ENCODE measurements at places on chromosomes 12 and 14. TPM values are rescaled to one million over a fixed set of nuclear protein-coding genes. Genes with fewer than 3 reads are reported as not detected.

The RTN1 gene
- polyA plus RNA-seq = 2.4 TPM

DNA sequence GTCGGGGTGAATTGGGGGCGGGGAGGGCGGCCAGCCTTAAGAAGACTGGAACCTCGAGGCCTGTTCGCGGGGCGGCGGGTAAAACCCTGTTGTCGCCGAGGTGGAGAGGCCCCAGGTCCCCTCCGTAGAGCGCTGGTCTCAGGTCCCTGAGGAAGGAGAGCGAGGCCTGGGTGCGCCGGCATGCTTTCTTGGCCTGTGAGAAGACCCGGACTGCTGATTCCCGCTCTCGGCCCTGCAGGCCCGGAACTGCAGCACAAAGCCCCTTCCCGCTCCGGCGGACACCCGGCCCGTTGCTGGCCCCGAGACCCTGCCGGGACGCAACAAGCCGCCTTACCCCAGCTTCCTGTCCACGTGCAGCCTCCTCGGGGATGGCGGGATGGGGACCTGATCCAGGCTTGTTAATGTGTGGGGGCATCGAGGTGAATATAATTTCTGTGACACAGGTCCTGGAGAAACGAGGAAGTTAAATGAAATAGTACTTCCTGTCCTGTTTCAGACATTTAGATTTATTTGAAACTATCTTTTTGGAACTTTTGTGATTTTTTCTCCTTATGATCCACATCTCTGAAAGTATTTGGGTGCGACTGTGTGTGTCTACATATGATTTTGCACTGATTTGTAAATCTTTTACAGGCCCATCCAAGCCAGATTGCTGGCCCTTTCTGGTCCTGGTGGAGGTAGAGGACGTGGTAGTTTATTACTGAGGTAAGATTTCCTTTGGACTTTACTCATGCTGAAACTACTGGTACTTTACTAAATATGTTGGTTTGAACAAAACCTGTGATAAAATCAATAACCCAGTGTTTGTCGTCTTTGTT, 600 bp downstream of the PNN start:
- DNase-seq = no peak

DNA sequence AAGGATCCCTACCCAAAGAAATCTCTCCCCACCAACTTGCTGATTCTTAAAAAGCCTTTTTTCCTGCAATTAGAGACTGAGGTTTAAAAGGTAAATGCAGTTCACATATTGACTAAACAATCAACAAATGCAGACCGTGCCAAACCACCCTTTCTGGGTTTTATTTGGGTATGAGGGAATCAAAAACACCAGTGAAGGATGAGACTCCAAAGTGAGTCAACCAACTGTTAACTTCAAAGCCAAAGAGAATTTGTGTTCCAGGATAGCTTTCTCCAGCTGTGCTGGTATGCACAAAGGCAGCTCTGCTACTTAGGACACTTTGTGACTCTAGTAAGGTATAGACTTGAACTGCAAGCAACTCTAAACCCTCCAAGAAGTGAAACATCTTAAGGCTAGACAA, 39.4 kb downstream of the RPS29 start:
- DNase-seq = no peak

GRCh38 chr14:93160353-93160801, 24.3 kb downstream of the MOAP1 start:
- no peak for DNase-seq

The FBXO21 gene
- 24.9 TPM for polyA plus RNA-seq

The HPD gene
- polyA plus RNA-seq = not detected

DNA sequence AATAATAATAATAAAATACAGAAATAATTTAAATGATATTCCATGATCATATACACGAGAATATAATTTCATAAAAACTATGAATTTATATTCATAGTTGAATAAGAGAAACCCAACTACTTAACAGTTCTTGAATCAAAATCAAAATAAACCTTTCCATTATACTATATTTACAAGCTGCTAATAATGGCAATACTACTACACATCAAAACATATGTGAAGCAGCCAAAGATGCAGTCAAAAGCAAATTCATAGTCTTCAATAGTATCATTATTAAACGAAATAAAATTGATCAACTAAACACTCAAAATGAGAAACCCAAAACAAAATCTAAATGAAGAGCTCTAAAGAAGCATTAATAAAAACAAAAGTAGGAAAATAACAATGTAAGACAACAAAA, 197.1 kb downstream of the TMEM132D start:
- DNase-seq = no peak

DNA sequence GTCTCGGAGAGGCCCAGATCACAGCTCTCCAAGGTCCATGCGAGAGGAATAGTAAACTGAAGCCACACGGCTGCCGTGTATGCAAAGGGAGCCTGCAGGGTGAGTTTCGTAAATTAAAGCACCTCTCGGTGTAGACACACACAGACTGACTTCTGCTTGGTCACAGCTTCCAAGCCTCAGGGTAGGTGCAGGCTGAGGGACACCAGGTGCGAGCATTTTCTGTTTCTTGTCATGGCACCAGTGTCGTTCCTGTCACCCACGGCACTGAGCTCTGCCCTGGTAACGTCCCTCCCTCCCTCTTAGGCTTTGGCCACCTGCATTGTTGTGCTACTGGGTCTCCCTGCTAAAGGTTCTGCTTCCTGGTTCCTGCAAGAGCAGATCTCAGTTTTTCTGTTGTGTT, 76.2 kb upstream of the DYNC1H1 start:
- DNase-seq = no peak

The RHEBL1 gene
- 2.2 TPM for polyA plus RNA-seq

DNA sequence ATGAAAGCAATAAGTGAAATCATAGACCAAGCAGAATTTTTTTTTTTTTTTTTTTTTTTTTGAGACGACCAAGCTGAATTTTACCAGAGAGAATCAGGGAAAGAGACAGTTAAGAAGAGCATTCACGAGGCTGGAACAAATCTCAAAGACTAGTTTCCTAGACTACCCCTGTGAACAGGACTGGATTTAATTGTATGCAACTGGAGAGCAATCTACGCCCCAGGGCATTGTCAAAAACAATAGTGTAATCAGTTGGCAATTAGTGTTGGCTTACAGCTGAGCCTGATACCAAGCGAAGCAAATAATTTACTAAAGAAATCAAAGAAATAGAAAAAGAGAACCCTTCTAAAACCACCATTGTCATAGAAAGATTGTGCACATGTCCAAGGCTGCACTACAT, 232.9 kb upstream of the CPNE8 start:
- no peak for DNase-seq
